ENCODE measurements at places on chromosomes 2 and 18.
A peak's percentile ranks its signal among the peaks of the same experiment; 100 is the strongest.

DNA sequence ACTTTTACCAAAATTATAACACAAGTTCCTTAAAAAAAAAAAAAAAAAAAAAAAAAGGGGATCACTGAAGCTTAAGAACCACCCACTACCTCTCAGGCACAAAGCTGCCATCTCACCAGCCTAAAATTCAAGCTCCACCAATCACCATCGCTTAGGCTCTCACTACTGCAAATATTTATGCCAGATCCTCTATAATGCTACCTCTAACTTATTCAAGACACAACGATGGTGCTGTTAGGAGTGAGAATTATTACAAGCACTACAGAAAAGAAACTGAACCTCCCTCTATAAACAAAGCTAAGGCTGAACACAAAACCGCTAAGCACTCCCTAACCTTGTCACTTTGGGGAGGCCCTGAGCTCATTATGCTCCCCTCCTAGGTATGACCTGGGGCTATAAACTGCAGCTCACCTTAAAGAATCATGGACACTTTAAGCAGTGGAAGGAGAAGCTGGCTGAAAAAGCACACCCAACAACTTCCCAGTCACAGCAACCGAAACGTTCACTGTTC, 3.6 kb downstream of the FZD5 start:
- no peak for DNase-seq

DNA sequence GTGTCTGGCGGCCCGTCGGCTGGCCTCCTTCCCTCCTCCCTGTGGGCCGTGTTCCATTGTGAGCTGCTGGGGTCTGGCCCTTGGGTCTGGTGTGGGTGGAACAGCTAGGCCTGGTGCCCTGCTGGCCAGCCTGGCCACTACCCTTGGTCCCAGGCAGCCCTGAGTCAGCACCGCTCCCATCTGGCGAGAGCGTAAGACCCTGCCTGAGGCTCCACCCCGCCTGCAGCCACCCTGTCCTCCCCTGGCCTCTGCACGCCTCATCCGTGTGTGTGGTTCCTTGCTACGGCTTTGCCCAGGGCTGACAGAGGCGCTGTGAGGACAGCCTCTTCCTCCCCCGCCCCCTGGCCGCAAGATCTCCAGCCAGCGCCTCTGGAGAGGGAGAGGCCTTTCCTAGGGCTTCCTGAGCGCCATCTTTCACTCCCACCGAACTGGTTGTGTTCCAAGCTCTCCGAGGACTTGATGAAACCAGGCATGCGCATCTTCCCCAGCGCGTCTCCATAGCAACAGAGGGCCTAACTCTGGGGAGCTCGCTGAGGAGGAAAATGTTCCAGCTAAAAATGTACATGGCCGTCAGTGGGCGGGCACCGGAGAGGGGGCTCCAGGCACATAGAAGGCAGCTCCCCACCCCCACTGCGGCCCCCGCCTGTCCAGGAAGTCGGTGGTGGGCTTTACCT, 83.0 kb downstream of the STPG4 start:
- no peak for DNase-seq

- no peak for DNase-seq
These were observed 89.5 kb downstream of the CCDC102B start for GRCh38 chr18:68887410-68887809.

GRCh38 chr2:23513872-23514793, 129.2 kb downstream of the KLHL29 start:
- DNase-seq, result no peak

DNA sequence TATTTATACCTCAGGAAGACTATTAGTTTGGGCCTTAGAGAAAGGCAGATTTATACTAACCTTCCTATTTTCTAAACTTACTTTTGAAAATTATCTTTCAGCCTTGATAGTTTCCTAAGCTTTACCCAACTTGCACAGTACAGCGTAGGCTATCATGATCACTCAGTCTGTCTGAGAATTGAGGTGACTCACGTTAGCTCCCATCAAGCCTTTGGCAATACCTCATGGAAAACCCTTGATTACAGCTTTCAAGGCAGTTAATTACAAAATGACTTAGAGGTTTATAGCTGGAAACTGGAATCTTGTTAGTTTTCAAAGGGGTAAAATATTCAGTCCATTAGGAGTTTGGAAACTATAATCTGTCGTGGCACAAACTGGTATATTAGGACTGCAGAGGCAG, 26.4 kb upstream of the ARMC9 start:
- no peak for DNase-seq

DNA sequence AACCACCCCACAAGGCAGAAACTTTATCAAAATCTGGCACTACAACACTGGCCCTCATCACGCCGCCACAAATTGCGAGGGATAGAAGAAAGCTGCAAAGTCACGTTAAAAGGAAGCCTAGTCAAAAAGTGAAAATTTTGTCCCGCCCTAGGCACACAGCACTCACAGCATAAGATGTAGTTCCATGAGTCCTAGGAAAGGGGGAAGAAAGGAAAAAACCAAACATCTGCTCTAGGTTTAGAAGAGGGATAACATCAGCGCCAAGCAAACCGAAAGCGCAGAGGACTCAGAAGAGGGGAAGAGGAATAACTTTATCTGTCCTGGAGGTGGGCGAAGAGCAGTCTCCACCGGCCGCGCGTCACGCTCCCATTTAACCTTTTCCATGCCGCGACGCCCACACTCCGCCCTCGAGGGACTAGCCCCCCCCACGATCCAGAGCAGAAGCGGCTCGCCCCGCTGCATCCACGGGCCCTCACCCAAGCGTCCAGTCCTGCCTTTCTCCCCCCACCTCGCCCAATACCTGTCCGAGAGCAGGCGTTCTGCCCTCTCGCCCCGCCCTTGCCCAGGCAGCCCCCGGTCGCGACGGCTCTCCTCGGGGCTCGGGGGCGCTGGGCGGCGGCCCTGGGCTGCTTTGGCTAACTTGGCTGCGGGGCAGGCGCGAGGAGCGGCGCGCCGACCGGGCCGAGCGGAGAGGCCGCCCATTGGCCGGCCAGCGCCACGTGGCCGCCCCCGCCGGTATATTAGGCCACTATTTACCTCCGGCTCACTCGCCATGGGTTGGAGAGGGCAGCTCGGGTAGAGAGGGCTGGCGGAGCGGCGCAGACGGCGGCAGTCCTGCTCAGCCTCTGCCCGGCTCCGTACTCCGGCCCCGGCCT, at the start of gene HOXD1:
HOXD1 (plus strand) TSS at position 770 of the 875 bp plus-strand sequence. CDS start 134 bp downstream, outside the sequence.
- no peak for DNase-seq

- no peak for DNase-seq
These were observed 166.2 kb upstream of the DTNA start for GRCh38 chr18:34543945-34544344.

DNA sequence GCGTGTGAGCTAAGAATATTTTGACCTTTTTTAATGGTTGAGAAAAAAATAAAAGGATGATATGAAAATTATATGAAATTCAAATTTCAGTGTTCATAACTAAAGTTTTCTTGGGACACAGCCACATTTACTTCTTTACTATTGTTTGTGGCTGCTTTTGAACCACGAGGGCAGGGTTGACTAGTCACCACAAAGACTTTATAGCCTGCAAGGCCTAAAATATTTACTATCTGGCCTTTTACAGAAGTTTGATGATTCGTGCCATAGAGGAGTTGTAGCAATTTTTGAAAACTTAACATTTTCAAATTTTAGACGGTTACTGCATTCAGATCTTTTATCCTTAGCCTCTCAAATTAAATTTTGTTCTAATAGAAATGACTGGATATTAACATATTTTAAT, 69.9 kb downstream of the LIMS1 start:
- DNase-seq, result no peak

GRCh38 chr2:180196419-180196977, 189.4 kb upstream of the CWC22 start:
- DNase-seq, result no peak

DNA sequence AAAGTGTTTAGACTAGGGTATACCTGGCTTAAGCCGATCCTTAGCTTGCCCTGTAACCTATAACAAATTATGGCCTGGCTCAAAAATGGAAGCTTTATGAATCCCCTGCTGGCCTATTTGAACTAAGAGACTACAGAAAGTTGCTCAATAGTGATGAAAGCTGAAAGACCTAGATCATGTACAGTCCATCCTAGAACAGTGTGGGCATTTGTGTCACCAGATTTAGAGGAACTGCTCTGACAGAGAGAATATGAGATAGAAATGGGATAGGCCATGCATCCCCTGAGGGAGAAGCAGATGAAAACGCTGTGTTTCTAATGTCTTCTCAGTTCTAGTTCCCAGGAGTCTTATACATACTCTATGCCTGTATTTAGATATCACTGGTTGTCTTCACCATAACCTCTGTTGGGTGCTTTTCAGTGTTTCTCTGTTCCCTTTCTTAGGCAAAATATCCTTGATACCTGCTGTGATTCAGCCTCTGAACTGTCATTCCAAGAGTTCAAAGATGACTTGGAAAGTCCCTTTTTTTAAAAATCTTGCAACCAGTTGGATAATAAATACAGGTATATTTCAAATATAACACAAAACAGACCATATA, 246.9 kb upstream of the SLC39A10 start:
- DNase-seq, result no peak

- no peak for DNase-seq
These were observed 71.8 kb downstream of the SH3RF3 start for GRCh38 chr2:109200616-109201464.

DNA sequence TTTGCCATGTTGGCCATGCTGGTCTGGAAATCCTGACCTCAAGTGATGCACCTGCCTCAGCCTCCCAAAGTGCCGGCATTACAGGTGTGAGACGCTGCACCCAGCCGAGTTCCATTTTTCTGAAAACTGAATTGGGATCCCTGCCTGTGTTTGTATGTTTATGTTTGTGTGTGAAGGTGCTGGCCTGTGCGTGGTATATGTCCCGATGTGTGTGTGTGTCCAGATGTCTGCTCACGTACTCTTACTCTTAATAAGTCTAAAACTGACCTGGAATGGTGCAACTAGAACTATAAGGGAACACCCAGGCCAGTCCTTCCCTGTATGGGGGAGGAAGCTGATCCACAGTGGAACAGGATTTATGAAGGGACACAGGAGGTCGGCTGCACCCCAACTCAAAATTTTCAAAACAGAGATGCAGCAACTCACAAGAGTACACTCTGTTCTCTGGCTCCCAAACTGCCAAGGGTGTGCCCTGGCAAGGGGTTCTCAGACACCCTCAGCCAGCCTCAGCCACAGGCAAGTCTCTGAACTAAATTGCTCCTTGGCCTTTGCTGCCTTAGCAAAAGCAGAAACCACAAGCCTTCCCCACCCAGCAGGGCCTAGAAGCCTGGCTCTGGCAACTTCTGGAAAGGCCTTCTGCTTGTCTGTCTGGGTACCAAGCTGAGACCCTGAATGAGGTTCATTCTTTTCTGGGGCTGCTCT, 36.5 kb downstream of the RHOB start:
- DNase-seq, result no peak

DNA sequence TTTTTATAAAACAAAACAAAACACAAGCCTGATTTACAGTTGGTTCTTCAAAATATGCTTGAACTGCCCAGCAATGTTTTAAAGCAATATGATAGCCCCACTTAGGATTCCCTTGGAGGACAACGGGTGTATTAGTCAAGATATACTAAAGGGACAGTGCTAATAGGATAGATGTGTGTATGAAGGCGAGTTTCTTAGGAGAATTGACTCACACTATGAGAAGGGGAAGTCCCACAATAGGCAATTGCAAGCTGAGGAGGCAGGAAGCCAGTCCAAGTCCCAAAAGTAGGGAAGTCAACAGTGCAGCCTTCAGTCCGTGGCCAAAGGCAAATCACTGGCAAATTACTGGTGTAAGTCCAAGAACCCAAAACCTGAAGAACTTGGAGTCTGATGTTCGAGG, 167.9 kb downstream of the CBLN2 start:
- no peak for DNase-seq

GRCh38 chr2:184157141-184157540, 441.2 kb upstream of the ZNF804A start:
- DNase-seq, result no peak

DNA sequence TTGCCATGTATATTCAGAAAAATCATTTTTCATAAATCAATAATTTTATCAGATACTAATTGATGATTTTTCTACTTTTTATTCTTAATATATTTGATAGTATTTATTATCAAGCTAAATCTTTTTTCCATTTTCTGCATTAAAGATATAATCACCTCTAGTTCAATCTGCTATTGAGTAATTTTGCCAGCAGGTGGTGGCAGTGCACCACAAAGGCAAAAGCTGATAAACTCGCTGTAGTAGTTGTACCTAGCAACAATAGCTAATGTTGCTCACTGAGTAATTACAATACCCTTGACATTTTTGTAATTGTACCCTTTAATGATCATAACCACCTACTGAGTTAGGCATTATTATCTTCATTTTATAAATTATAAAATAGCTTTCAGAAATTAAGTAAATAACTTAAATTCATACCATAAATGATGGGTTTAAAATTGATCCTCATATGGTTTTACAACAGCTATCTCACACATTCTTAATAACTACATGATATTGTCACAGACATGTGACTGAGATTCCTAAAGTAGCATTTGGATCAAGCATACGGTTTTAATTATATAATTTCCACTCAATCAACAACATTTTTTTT, 52.0 kb upstream of the CALCRL start:
- DNase-seq, result peak; percentile 16

DNA sequence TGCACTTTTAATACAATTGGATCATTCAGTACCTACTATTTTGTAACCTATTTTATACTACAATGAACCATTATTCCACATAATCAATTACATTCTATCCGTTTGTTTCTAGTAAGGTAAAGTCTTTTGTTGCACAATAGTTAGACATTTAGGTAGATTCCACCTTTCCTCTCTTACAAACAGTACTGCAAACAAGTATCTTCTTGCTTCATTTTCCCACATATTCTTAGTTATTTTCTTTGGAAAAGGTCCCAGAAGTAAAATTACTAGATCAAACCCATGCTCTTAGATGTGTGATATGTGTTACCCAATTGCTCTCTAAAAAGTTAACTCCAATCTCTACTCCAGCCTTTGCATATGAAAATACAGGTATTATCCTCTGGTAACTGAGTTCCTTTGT, 49.6 kb downstream of the SPIRE1 start:
- no peak for DNase-seq

DNA sequence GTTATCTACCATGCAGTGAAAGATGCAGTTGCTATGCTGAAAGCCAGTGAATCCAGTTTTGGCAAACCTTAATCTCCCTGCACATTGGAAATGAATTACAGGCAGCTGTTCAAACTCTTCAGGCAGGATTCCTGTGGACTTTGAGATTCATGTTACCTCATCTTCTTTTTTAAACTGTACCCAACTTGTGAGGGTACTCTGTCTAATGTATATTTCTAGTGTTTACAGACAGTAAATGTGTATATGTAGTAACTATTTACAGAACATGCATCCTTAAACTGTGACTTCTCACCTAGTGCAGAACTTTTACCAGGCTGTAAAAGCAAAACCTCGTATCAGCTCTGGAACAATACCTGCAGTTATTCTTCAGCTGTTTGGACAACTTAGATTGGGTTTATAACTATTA, 50.9 kb downstream of the KDM3A start:
- no peak for DNase-seq

- DNase-seq, result no peak
These were observed 5.3 kb downstream of the GPC1 start for GRCh38 chr2:240440704-240441320.
